Activated CD8-positive, alpha-beta memory T cell treated with anti-CD3 and anti-CD28 coated beads for 4 hours (primary cell): ENCODE measurements at places on chromosomes 13 and 19.

DNA sequence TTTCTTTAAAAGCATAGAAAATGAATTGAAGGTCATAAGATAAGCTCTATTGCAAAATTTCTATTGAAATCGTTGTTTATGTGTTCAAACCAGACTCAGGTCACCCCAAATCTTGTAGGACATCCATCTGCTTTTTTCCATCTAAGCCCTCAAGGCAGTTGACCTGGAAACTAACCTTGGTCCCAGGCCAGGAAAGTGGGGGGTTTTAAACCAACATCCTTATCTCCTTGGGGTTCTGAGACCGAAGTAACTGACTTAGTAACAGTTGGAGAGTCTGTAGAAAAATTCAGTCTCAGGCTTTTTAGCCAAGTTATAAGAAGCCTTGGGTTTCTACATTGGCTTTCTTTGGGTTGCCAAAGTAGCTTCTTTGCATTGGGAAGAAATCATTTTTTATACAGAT is 23.4 kb downstream of the ZNF507 start:
- DNase-seq, result no peak

DNA sequence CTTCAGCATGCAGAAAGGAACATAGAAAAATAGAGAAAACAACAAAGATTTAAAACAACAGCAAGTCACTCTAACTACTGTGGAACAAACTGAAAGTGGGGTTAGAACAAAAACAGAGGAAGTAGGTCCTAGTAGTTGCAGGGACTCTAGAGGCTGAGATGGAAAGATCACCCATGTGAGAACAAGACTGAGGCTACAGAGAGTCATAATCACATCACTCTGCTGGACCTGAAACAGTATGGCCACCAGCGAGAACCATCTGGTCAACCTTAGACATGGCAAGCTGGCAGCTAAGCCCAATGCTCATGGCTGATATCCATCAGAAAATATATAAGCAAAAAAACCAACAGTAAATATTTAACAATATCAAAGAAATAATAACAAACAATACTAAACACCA is 35.8 kb upstream of the ZNF724 start:
- DNase-seq, result no peak

DNA sequence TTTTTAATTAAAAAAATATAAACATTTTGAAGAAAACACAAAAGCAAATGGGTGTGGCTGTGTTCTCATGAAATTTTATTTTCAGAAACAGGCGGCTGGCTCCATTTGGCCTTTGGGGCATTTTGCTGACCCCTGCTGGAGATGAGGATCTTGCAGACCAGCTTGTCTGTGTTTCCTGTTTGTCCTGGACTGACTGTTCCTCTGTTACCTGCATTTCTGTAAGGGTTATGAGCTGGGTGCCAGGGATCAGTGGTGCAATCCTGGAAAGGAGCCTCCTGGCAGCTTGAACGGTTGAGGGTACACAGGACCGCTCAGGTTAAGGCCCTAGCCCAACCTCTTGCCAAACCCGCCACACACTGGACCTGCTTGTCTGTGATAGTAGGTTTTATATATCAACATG is 49.9 kb downstream of the ZNF787 start:
- no peak for DNase-seq

- peak; percentile 6 for DNase-seq
Measured at GRCh38 chr19:53365899-53366493, 491 bp downstream of the ZNF525 start.

- no peak for DNase-seq
Measured at GRCh38 chr13:60355056-60355455, 42.0 kb upstream of the TDRD3 start.

DNA sequence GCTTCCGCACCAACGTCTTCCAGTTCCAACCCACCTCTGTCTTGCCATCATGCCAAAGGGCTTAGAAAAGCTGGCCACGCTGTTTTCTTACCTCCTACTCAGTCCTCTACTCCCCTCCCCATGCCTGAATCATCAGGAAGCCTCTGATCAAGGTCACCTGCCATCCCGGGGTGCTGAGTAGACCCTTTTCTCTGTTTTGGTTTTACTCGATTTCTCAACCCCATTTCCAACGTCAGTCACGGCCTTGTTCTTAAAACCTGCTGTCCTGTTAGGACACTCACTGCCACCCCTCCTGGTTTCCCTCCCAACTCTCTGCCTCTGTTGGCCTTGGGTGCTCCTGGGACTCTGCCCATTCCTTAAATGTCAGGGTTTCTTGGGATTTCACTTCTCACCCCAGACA is 350.1 kb downstream of the FOXO1 start:
- DNase-seq, result no peak

- DNase-seq, result no peak
Measured at GRCh38 chr19:54271106-54271505, 9.8 kb downstream of the LILRB2 start.

- DNase-seq, result no peak
Measured at GRCh38 chr13:23570921-23571315, 706 bp downstream of the TNFRSF19 start.

GRCh38 chr13:100403675-100404074 is 184.9 kb downstream of the GGACT start:
- no peak for DNase-seq

- no peak for DNase-seq
Measured at GRCh38 chr19:12786141-12786870, 5.0 kb upstream of the JUNB start.

DNA sequence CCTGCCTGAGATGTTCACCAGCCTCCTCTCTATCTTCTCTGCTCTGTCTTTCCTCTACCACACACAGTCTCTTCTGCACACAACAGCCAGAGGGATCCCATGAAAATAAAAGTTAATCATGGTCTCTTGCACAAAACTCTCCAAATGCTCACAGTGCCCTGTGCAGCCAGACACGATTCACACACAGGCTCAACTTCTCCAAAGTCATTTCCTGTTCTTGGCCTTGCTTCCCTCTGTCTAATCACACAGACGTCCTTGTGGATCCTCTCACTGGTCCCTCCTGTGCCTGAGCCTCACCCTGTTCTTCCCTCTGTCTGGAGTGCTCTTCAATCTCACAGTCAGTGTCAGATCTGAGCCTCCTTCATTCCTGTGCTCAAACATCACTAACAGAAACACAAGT is 7.8 kb downstream of the SIGLEC12 start:
- no peak for DNase-seq

GRCh38 chr19:56111601-56112312 is 9.3 kb downstream of the ZNF787 start:
- DNase-seq, result peak; percentile 24

DNA sequence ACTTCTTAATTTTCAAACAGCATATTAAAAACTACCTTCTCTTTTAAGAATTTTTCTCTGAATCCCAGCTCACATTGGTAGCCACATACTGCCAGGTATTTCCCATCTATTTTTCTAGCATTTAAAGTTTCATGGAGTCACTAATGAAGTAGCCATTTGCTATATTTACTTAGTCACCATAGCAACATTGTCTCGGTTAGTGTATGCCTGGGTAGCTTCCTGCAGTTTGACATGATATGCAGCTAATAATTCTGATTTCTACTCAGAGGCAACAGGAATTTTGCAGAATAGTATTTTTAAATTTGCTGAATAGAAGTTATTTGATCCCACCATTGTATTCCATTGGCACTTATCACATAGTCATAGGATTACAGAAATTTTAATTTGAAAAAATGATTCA is 30.9 kb upstream of the KCTD4 start:
- no peak for DNase-seq

DNA sequence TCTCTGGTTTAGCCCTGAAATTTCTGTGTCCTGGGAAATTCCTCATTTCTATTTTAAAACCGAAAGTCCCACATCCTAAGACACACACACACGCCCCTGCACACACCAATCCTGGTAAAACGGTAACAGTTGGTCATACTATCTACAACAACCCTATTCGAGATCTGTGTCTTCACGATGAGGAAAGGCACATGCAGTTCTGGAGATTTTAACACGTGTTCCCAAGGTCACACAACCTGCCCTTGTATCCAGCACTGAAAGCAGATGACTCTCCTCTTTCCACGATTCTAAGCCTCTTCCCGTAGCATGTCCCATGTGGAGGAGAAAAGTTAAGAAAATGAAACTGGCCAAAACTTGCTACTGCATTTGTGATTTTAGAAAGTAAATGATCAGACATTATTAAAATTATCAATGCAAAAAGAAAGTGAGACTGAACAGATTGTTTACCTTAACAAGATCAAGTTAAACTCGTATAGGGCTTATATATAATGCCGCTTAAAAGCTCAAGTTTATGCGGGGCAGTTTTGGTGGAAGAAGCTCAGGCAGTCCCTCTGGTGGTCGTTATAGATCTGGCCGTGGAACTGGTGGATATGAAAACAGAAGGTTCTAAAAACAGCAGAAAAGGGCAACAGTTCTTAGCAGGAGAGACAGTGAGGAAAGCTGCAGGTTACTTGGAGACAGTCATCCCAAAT is 32.7 kb downstream of the VSTM1 start:
- no peak for DNase-seq

DNA sequence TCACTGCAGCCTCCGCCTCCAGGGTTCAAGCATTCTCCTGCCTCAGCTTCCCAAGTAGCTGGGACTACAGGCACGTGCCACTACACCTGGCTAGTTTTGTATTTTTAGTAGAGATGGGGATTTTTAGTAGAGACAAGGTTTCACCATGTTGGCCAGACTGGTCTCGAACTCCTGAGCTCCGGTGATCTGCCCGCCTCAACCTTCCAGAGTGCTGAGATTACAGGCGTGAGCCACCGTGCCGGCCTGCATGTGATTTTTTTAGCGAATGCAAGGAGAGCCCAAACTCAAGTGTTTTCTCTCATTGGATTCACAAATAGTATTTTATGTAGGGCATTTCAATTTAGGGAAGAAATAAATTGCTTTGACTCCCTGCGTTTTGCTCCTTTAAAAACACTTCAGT is 4.4 kb downstream of the ZMYM2 start:
- DNase-seq, result no peak

- DNase-seq, result no peak
Measured at GRCh38 chr13:99805361-99805760, 166.2 kb downstream of the ZIC5 start.

DNA sequence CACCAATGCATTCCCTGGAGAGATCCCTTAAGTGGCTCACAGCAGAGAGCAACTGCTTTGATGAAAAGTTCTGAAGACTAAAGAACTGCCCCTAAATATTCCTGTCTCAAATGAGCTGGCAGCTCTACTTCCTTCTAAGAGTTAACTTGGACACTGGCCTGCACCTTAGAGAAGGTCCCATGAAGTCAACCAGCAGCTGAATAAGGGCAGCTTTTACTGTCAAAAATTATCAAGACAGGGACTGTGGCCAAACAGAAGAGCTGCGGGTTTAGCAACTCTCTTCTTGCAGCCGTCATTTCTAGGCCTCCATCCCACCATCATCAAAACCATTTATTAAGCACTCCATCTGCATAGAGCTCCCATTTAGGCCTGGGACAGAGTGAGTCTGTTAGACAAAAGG is 491.1 kb upstream of the TSHZ3 start:
- no peak for DNase-seq

GRCh38 chr13:108220041-108220440 is 1.8 kb downstream of the ABHD13 start:
- no peak for DNase-seq

DNA sequence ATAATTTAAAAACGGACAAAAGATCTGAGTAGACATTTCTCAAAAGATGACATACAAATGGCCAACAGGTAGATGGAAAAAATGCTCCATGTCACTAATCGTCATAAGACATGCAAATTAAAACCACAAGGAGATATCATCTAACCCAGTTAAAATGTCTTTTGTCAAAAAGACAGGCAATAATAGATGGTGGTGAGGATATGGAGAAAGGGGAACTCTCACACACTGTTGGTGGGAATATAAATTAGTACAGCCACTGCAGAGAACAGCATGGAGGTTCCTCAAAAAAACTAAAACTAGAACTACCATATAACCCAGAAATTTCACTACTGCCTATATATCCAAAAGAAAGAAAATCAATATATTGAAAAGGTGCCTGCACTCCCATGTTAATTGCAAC is 37.9 kb downstream of the OR10H4 start:
- DNase-seq, result no peak

DNA sequence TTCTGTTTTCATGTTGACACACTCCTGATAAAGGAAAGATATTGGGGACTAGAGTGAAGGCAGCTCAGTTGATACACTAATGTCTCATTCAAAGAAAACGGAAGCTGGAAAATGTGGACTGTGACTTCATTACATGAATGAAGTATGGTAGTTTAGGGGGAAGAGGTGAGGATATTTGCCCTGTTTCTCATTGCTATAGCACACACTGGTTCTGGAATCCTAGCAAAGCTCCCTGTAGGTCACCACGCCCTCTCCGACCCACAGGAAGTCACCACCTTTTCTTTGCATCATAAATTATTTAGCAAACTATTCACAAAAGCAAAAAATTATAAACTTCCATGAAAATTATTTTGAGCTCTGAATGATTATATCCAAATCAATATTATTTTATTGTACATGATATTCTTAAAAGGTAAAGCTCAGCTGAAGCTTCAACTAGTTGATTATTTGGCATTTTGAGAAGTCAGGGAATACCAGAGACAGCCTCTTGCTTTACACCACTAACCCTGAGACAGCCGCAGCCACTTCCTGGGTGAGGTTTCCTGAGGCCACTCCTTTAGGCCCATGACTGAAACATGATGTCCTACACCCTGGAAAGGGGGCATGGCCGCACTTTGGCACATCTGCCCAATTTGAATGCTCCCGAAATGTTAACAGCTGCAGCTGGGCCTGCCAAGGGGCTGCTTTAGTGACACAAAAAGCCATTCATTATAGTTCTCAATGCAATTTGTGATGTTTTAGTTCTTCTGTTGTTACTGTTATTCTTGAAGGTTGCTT is 50.0 kb upstream of the WDFY2 start:
- peak; percentile 9 for DNase-seq

DNA sequence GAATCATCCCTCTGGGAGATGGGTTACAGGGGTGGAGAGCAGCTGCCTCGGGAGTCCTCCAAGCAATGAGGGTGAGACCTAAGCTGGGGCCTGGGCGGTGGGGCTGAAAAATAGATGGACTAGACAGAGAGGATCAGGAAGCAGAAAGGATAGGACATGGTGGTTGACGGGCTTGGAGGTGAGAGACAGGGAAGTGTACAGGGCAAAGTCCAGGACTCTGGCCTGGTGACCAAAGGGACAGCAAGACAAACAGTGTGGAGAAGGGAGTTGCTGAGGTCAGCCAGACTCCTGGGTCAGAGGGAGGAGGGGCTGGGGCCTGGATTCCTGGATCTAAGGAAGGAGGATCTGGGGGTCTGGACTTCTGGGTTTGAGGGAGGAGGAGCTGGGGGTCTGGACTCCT is 5.5 kb downstream of the PHLDB3 start:
- DNase-seq, result no peak
